ENCODE measurements at places on chromosomes 16 and 17.

GRCh38 chr16:81136390-81137335 lies 40.5 kb upstream of the GCSH start:
- DNase-seq: no peak

- no peak for DNase-seq
Measured at GRCh38 chr17:6638046-6638908, 2.2 kb downstream of the KIAA0753 start.

DNA sequence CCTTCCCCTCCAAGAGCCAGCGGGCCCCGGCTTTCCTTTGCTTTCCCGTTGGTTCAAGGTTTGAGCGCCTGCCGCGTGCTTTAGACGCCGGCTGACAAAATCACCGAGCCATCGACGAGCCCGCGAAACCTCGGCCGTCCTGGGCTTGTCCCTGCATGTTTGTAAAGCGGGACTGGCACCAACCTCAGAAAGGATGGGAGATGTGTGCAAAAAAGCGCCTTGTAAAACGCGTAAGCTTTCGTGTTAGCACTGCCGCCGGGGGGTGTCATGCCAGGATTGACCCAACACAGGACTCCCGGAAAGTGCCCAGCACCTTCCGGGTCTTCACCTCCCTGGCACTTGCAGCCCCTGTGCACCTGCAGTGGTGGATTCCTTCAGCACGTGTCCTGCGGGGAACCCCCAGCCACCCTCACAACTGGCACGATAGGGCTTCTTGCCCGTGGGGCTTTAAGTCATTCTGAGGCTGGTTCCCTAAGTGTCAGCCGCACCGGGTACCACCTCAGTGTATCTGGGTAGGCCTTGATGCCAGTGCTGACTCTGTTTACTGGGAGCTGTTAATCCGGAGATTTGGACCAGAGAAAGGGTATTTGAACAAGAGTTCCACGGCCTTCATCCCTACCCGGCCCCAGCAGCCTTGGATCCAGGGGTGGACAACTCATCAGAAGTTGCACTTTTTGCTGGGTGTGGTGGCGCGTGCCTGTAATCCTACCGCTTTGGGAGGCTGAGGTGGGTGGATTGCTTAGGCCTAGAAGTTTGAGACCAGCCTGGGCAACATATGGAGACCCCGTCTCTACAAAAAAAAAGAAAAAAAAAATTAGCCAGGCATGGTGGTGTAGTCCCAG lies 817 bp downstream of the NDUFAF8 start:
- DNase-seq: peak; percentile 40

- no peak for DNase-seq
Measured at GRCh38 chr17:13359774-13360173, 242.0 kb downstream of the HS3ST3A1 start.

DNA sequence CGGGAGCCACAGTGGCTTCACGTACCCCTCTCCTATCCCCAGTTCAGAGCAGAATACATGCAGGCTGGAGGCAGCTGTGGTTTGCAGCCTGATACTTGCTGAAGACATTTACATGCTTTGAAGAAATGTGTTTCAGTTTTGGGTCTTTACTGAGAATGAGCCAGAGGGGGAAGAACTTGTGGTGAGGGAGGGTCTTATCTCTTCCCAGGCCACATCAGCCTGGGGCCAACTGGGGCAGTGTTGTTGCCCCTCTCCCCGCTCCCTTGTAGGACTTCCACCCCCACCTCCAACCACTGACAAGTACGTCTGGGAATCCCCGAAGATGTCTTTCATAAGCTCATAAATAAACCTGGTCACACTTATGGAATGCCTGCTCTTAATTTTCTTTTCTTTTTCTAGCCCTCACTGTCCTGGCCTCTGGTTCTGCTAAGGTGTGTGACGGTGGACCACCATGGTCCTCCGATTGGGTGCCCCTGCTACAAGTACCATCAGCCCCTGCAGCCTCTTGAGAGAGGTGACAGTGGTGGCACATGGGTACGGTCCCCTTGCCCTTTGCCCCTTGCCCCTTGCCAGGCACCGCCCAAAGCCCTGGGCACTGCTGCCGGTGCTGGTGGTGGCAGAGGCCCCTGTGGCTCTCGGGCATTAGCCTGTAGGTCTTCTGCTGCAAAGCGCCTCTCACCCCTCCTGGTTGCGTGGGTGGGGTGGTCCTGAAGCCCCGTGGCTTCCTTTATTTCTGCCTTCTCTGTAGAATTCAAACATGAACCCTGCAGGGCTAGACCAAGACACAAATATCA lies 144.8 kb upstream of the RPH3AL start:
- no peak for DNase-seq

GRCh38 chr17:78338486-78339259 lies 21.2 kb downstream of the SOCS3 start:
- no peak for DNase-seq

GRCh38 chr17:41434415-41434814 lies 6.4 kb downstream of the KRT38 start:
- no peak for DNase-seq

- no peak for DNase-seq
Measured at GRCh38 chr16:82300374-82300951, 130.4 kb upstream of the MPHOSPH6 start.

GRCh38 chr16:84795329-84796053 lies 24.3 kb upstream of the CRISPLD2 start:
- no peak for DNase-seq

DNA sequence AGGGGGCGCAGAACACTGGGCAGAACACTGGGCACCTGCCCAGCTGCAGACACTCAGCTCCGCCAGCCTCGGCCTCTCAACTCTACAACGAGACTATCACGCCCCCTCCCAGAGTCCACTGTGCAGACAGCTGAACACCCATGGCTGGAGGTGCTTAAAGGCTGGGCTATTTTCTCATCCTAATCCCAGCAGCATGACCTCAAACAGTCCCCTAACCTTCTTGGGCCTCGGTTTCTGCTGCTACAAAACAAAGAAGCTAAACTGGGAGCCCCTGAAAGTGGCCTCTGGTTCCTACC lies 27.7 kb upstream of the ZNF469 start:
- no peak for DNase-seq
